ENCODE measurements at places on chromosomes 4 and X. TPM values are rescaled to one million over a fixed set of nuclear protein-coding genes. Genes with fewer than 3 reads are reported as not detected.
A peak's percentile ranks its signal among the peaks of the same experiment; 100 is the strongest.

Gene PLXNB3
- total RNA-seq, result 36.3 TPM

DNA sequence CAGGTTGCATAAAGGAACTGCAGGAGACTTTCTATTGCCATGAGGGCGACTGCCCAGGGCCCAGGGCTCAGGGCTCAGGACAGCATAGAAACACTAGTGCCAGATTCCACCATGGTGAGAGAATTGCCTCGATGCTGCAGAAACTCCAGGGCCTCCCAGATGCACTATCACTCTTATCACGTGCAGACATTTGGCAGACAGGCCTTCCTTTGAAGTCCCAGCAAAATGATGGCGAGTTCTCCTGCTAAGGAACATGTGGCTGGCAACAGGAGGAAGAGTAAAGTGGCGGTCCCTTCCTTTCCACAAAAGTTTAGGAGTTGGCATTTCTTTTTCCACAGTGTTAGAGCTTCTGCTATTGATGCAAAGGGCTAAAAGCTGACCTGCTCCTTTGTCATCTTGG, 214.0 kb upstream of the LNX1 start:
- H3K4me3 ChIP-seq, result no peak overlapping the region
- no peak for DNase-seq
- no peaks in the 10 kb centered on the region for H3K27me3 ChIP-seq

GRCh38 chrX:9873952-9874351, 87.7 kb downstream of the SHROOM2 start:
- no peaks in the 10 kb centered on the region for H3K27me3 ChIP-seq
- H3K36me3 ChIP-seq, result no peaks in the 10 kb centered on the region
- H3K27ac ChIP-seq, result no peak overlapping the region
- DNase-seq, result no peak
- no peaks in the 10 kb centered on the region for H3K4me1 ChIP-seq

DNA sequence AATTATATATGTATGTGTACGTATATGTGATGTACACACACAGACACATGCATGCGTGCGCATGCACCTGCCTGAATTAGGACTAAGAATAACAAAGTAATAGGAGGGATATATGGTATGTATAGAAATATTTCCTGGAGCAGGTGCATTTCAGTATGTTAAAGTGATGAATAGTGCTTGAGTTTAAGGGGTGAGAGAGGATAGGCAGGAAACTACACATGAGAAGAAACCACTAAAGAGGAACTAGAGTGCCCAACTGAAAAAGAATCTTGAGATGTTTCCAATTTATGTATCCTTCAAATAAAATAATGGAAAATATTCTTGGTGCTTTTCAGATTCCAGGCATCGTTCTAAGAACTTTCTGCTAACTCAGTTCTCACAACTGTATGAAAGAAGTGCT, 52.6 kb upstream of the UNC5C start:
- DNase-seq, result no peak
- H3K36me3 ChIP-seq, result no peaks in the 10 kb centered on the region

- H3K27ac ChIP-seq, result no peak overlapping the region
- no peak overlapping the region for H3K4me3 ChIP-seq
- DNase-seq, result no peak
These were observed 240.5 kb downstream of the TENM3 start for GRCh38 chr4:182483685-182484084.

Gene GUCY1A1
- total RNA-seq, result 29.4 TPM

- H3K4me1 ChIP-seq, result peaks cover 15% of the 10 kb centered on the region
- H3K27ac ChIP-seq, result no peak overlapping the region
- H3K36me3 ChIP-seq, result peaks cover 6% of the 10 kb centered on the region
- H3K27me3 ChIP-seq, result peaks cover 22% of the 10 kb centered on the region
These were observed 179.3 kb downstream of the IL15 start for GRCh38 chr4:141815646-141816045.

GRCh38 chr4:169133932-169134331, 123.9 kb upstream of the CBR4 start:
- H3K27me3 ChIP-seq, result no peaks in the 10 kb centered on the region
- peak overlapping the region; percentile 70 for H3K27ac ChIP-seq
- peaks cover 29% of the 10 kb centered on the region for H3K36me3 ChIP-seq
- peaks cover 47% of the 10 kb centered on the region for H3K4me1 ChIP-seq

GRCh38 chrX:126886997-126887396, 67.5 kb downstream of the PRR32 start:
- no peak for DNase-seq
- H3K27me3 ChIP-seq, result no peaks in the 10 kb centered on the region
- H3K27ac ChIP-seq, result no peak overlapping the region
- H3K4me1 ChIP-seq, result no peaks in the 10 kb centered on the region
- no peak overlapping the region for H3K4me3 ChIP-seq

DNA sequence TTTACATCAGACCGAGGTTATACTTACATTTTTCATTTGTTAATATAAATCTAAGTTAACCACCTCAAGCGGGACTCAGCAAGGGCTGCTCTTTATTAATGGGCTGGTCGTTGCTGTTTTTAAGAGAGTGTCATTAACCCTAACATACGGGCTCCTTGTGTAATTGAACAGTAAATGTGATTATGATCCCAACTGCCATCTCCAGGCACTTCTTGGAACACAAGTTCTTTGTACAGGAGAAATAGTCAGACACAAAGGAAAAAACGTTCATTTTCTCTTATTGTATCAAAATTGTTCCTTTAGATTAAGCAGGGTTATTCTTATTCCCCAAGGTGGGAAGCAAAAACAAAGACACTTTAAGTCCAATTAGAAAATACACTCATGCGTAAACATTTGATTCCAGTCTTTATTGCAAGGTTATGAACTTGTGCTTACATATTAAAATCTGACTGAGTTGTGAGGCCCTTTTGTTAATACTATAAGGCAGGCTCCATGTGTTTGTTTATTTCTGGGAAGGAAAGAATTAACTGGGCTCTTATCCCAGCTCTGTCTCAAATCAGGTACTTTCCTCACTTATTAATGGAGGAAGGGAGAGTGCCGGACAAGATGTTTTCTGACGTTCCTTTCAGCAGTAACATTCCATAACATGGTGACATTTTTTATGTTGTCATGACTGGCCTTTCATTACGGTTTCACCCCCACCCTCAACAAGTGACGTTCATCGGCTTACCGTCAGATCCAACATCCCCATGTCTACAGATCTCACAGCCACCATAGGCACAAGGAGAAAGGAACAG, 95.9 kb downstream of the RASL11B start:
- H3K27ac ChIP-seq, result no peak overlapping the region
- no peaks in the 10 kb centered on the region for H3K36me3 ChIP-seq
- no peak overlapping the region for H3K4me3 ChIP-seq
- no peak for DNase-seq

DNA sequence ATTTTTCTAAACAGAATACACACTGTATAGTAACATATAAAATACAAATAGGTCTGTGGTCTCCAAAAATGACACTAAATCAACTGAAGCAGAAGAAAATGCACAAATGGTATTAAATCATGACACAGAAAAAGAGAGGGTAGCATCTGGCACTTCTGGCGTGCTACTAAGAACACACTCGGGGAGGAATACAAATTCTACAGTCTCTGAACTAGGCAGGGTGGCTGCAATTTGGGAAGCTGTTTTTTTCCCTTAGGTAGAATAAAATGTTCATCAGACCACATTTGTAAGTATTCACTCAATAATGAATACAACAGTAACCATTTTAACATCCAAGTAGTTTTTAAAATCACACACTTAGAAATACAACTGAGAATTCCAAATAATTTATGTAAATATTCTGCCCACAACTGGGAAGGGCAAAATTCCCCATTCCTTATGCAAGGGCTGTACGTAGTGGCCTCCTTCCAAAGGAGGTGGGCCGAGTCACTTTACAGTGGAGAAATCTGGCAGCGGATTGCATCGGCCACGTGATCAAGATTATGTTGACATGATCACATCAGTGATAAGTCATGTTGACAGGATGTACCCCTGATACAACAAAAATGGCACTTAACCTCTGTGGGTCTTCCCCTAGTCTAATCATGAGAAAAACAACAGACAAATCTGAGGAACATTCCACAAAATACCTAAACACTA, 101.1 kb downstream of the TSPAN5 start:
- H3K36me3 ChIP-seq, result no peaks in the 10 kb centered on the region
- DNase-seq, result no peak
- no peaks in the 10 kb centered on the region for H3K27me3 ChIP-seq

GRCh38 chr4:157895205-157895604, 277.6 kb downstream of the GASK1B start:
- peaks cover 6% of the 10 kb centered on the region for H3K4me1 ChIP-seq
- no peak for DNase-seq
- H3K4me3 ChIP-seq, result no peak overlapping the region

Gene MAGED1
- 477 TPM for total RNA-seq

GRCh38 chr4:26196567-26196966, 124.2 kb upstream of the RBPJ start:
- no peak for DNase-seq
- H3K27me3 ChIP-seq, result peaks cover 26% of the 10 kb centered on the region
- no peak overlapping the region for H3K4me3 ChIP-seq
- no peak overlapping the region for H3K27ac ChIP-seq
- no peaks in the 10 kb centered on the region for H3K36me3 ChIP-seq
- peaks cover 11% of the 10 kb centered on the region for H3K4me1 ChIP-seq

- H3K36me3 ChIP-seq, result no peaks in the 10 kb centered on the region
- no peak for DNase-seq
- no peak overlapping the region for H3K4me3 ChIP-seq
- H3K4me1 ChIP-seq, result no peaks in the 10 kb centered on the region
These were observed 26.1 kb downstream of the LAMTOR3 start for GRCh38 chr4:99868126-99868596.

- H3K4me3 ChIP-seq, result no peak overlapping the region
- H3K4me1 ChIP-seq, result peaks cover 57% of the 10 kb centered on the region
- DNase-seq, result no peak
- no peaks in the 10 kb centered on the region for H3K27me3 ChIP-seq
These were observed 118.2 kb downstream of the PPP3CA start for GRCh38 chr4:101229116-101229515.

DNA sequence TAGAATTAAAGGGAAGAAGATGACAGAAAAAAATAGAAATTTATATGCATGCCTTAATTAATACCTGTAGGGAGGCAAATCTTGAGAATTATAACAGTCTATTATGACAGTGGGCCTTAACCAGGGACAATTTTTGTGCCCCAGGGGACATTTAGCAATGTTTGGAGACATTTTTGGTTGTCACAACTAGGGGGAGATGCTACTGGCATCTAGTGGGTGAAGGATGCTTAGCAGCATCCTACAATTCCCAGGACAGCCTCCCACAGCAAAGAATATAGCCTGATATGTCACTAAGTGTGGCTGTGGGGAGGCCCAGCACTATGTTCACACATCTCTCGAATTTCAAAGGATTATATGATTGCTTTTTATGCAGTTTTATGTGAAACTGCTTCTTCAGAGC, 10.5 kb downstream of the GPR82 start:
- H3K27ac ChIP-seq, result no peak overlapping the region
- H3K4me3 ChIP-seq, result no peak overlapping the region
- peaks cover 9% of the 10 kb centered on the region for H3K4me1 ChIP-seq
- H3K36me3 ChIP-seq, result no peaks in the 10 kb centered on the region

DNA sequence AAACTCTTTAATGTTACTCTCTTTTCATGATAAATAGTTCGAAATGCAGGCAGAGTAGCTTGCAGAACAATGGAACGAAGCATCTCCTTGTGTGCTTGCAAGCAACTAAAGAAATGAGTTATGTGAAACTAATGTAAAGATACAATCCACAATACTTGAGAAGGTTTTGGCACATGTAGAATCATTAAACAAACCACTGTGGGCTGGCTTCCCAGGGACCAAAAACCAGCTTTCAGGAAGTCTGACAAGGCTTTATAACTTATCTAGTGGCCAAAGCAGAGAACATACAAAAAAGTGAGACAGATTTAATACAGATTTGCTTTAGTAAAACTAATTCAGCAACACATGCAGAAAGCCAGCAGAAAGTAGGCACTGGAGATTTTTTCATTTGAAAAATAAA, 1673.8 kb upstream of the AGA start:
- no peak overlapping the region for H3K4me3 ChIP-seq
- no peaks in the 10 kb centered on the region for H3K4me1 ChIP-seq
- no peak overlapping the region for H3K27ac ChIP-seq
- no peak for DNase-seq

DNA sequence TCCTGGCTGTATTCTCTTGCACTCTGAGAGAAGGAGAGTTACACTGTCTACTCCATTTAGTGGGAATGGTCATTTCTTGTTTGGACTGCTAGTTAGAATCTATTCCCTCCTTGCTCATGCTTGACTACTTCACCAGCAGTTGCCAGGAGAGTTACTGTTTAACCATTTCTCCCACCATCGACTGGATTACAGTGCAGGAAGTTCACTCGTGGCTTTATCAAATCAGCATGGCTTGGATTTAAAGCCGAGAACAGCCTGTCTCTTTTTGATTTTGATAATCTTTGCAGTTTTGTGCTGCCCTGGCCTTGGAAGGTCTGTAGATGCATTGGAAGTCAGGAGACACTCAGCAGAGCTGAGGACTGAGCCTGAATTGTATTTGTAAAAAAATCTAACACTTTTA, 3.2 kb downstream of the GBA3 start:
- H3K27ac ChIP-seq, result no peak overlapping the region
- no peak for DNase-seq
- H3K4me3 ChIP-seq, result no peak overlapping the region

DNA sequence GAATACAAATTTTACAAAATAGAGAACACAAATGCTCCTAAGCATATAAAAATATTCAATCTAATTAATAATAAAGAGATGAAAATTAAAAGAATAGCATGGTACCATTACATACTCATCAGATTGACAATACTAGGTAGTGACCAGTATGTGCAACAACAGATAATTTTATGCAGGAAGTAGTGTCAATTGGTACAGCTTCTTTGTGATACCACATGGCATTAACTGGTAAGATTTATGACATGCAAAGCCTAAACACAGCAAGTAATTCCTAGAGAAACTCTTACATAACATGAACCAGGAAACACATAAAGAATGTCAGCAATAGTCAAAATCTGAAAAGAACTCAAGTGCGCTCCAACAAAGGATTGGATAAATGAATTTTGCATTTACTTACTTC, 26.3 kb downstream of the CXCL2 start:
- no peak for DNase-seq
- peaks cover 30% of the 10 kb centered on the region for H3K27me3 ChIP-seq
- H3K27ac ChIP-seq, result no peak overlapping the region
- H3K4me3 ChIP-seq, result no peak overlapping the region
- H3K4me1 ChIP-seq, result no peaks in the 10 kb centered on the region

- H3K4me3 ChIP-seq, result no peak overlapping the region
- no peak overlapping the region for H3K27ac ChIP-seq
- no peaks in the 10 kb centered on the region for H3K36me3 ChIP-seq
- DNase-seq, result no peak
- no peaks in the 10 kb centered on the region for H3K4me1 ChIP-seq
These were observed 13.8 kb upstream of the ENOX2 start for GRCh38 chrX:130916636-130917422.
